Panc1 (cell line): ENCODE measurements at places on chromosomes 16 and 17.

DNA sequence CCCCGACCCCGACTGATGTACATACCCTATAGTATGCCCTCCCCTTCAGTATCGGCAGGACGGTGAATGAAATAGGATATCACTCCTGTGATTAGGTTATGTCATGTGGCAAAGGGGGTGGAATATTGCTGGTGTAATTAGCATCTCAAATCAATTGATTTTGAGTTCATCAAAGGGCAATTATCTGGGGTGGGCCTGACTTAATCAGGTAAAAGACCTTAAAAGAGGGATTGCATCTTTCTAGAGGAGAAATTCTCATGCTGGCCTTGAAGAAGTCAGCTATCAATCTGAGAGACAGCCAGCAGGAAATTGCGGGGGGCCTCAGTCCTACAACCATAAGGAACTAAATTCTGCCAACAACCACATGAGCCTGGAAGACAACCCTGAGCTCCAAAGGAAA, 10.3 kb downstream of the TRIM25 start:
- DNase-seq, result no peak

DNA sequence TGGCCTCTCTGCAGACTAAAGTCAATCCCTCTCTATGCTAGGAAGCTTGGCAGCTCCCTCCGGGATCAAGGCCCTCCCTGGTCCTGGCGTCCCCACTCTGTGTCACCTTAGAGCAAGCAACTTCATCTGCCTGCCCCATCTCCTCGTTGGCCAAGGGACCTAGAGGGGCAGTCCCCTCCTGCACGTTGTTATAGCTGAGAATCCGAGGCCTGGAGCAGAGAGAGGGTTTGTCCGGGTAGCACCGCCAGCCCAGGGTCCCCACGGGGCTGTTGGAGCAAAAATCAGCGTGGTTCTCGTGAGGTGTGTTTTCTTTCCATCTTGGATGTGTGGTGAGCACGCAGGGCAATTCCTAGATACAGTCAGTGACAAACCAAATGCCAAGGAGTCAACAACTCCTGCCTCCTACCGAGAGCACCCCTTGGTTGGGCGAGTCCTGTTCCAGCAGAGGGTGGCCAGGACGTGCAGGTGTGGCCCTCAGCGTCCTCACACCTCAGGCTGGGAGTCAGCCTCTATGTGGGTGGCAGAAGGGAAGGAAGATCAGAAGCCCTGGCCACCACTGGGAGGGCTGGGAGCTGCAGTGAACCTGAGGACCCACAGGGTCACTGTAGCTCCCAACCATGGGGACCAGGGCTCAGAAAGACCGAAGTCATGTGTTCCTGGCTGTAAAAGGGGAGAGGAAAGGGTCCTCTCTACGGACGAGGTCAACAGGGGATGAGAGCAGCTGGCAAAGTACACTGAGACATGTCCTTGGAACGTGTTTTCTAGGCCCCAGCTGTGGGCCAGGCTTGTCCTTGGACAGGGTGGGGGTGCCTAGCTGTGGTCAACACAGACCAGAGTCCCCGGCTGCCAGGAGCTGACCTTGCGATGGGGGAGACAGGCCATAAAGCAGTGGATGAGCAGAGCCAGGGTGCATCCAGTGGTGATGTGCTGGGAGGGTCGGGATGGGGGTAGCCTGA, 85.6 kb upstream of the CIBAR2 start:
- DNase-seq, result no peak

- no peak for DNase-seq
Observed at GRCh38 chr17:75641343-75641742, 8.1 kb downstream of the SMIM5 start.

- DNase-seq, result no peak
Observed at GRCh38 chr16:66028510-66029216, 337.8 kb upstream of the CDH5 start.

- no peak for DNase-seq
Observed at GRCh38 chr17:48985436-48986245, 11.5 kb upstream of the IGF2BP1 start.

DNA sequence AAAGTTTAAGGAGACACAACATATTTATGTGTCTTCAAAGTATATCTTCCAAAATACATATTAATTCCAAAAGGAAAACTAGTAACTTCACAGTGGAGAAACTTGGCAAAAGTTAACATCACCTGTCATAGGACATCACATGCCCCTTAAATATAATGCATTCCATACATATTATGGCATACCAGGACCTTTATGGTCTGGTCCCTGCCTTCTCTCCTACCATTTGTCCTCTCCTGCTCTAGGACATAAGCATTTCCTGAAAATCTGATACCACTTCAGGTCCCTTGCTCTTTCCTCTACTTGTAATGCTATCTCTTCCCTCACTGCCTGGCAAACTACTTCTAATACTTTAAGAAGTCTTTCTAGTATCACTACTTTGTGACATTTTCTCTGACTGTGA, 168.1 kb upstream of the RBL2 start:
- no peak for DNase-seq

DNA sequence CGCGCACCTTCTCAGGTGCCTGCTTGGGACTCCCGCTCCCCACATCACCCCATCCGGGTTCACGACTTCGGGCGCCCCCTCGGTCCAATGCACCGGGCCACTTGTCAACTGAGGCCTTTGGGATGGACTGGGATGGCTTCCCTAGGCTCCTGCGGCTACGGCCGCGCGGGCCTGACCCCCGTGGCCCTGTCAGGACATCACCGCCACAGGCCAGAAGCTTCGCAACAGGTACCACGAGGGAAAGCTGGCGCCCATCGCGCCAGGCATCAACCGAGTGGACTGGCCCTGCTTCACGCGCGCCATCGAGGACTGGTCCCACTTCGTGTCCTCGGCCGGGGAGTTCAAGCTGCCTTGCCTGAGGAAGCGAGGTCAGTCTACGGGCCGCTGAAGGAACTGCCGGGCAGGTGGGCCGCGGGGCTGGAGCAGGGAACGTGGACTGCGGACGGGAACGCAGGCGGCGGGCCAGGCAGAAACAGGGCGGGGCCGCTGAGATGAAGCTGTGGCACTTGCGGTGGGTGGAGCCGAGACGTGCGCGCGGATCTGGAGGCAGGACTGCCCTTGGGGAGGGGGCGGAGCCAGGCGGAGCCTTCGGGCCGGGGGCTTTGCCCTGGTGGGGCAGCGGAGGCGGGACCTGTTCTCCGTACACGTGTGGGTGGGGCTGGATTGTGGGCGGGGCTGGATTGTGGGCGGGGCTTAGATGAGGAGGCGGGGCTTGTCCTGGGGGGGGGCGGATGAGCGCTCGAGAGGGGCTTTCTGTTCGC, 13.7 kb upstream of the CNGB1 start:
- DNase-seq, result no peak

- no peak for DNase-seq
Observed at GRCh38 chr17:21288571-21289017, 4.1 kb downstream of the MAP2K3 start.

DNA sequence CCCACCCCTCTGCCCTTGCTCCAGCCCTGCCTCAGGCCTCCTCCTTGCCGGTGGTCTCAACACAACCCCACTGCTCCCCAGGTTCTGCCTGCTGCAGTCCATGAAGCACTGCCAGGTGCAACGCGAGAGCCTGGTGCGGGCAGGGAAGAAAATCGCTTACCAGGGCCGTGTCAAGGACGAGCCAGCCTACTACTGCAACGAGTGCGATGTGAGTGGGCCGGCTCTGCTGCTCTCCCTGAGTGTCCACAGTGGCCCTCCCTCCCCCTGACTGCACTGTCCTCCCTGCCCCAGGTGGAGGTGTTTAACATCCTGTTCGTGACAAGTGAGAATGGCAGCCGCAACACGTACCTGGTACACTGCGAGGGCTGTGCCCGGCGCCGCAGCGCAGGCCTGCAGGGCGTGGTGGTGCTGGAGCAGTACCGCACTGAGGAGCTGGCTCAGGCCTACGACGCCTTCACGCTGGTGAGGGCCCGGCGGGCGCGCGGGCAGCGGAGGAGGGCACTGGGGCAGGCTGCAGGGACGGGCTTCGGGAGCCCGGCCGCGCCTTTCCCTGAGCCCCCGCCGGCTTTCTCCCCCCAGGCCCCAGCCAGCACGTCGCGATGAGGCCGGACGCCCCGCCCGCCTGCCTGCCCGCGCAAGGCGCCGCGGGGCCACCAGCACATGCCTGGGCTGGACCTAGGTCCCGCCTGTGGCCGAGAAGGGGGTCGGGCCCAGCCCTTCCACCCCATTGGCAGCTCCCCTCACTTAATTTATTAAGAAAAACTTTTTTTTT, 1.8 kb upstream of the TMEM88 start:
- no peak for DNase-seq

DNA sequence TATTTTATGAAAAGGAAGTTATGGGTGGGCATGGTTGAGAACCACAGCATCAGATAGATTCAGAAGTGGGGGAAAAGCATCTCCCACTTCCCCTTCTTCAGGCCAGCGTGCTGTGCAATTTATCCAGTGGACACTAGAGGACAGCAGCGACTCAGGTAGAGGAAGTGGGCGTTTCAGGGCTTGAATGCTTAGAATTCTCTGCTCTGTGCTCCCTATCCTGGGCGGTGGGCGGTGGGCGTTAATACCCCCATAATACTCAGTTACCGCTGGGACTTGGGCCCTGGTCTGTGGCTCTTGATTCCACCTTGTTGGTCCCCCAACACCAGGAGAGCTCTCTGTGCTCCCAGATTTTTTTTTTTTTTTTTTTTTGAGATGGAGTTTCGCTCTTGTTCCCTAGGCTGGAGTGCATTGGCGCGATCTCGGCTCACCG, 3.7 kb upstream of the LYZL6 start:
- DNase-seq, result peak; percentile 64

GRCh38 chr17:79671085-79671694, 59.6 kb upstream of the ENPP7 start:
- DNase-seq, result no peak

GRCh38 chr17:55391244-55391757, 30.3 kb downstream of the MMD start:
- no peak for DNase-seq

- no peak for DNase-seq
Observed at GRCh38 chr17:67246653-67247415, 1.8 kb upstream of the HELZ start.

DNA sequence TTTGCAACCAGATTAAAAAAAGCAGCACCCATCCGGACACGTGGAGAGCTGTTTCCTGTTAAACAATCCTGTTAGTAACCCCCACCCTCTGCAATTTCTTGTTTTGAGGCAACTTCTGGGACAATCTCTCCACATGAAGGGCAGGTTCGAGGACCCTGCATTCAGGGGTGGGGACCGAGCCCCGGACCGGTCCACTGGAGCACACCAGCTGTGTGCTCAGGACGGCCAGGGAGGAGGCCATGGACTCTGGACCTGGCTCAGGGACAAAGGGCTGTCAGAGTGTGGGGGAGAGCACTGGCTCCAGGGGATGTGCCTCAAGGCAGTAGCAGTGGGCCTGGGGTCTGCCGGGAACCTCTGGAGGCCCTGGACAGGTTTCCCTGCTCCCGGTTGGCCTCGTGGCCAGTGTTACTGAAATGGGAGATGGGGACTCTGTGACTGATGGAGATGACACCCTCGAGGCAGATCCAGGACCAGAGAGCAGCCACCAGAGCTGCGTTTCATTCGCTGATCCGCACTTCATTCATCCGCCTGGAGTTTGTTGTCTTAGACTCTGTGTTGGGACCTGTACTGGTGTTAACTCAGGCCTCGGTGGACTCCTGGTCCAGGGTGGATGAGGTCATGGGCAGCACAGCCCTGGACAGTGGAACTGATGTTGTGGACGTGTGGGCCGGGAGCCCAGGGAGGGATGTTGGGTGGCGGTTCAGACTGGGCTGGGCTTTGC, 2.9 kb upstream of the CPNE7 start:
- DNase-seq, result no peak

- no peak for DNase-seq
Observed at GRCh38 chr17:17514993-17515933, 19.1 kb upstream of the RASD1 start.

- no peak for DNase-seq
Observed at GRCh38 chr16:50261707-50262235, 4.6 kb upstream of the ADCY7 start.

DNA sequence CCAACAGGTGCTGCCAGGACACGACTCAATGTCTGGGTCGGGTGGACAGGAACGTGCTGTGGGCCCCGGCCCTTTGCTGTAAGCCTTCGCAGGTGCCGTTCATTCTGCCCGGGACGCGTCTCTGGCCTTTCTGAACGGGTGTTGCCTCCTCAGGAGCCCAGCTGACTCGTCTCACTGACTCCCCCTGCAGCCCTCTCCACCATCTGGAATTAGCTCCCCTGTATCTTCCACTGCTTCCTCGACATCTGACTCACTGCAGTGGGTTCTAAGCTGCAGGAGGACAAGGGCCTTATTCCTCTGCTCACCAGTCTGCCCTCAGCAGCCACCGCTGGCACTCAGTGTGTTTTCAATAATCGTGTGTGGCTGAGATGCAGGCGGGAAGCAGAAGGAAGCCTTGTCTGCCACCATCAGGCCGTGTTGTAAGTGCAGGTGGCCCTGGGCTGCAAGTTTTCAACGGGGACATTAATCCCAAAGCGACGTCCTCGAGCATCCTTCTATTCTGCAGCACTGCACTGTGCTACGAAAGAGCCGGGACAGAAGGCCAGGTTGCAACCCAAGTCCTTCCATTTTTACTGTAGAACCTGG, 256.2 kb downstream of the FOXL1 start:
- peak; percentile 47 for DNase-seq

- no peak for DNase-seq
Observed at GRCh38 chr17:13485327-13485726, 116.4 kb downstream of the HS3ST3A1 start.

DNA sequence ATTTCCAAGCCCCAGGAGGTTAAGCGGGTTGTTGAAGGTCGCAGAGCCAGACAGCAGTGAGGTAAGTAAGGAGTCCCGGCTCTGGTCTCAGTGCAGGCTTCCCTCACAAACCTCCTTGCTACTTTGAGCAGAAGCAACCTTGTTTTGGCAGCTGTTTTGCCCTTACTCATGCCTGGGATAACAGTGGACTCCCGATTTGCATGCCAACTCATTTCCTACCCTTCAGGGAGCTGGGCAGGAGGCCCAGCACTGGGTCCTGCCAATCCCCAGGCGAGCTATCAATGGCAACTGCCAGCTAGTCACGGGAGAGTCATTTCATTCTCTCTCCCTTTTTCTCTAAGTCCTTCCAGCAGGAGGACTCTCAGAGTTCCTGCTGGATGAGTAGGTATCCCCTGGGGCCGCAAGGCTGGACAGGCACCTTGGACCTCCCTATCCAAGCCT, 72.0 kb upstream of the KSR1 start:
- DNase-seq, result peak; percentile 80

GRCh38 chr17:82901356-82901755, 61.5 kb upstream of the ZNF750 start:
- no peak for DNase-seq

DNA sequence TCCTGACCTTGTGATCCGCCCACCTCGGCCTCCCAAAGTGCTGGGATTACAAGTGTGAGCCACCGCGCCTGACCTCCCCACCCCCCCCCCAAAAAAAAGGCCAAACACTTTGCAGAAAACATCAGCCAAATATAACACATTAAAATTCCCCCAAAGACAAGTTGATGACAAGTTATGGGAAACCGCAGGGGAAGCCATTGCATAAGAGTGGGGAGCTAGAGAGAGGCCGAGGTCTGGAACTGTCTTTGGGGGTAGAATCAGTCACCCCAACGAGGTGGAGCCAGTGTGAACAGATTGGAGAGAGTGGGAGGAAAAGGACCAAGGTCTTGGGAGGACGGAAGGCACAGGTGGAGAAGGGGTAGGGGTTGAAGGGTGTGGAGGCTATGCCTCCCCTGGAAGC, 2.8 kb downstream of the DRC3 start:
- no peak for DNase-seq

GRCh38 chr16:55561319-55561848, 5.1 kb upstream of the CAPNS2 start:
- DNase-seq, result no peak
